ENCODE measurements at places on chromosomes 7 and 10.

DNA sequence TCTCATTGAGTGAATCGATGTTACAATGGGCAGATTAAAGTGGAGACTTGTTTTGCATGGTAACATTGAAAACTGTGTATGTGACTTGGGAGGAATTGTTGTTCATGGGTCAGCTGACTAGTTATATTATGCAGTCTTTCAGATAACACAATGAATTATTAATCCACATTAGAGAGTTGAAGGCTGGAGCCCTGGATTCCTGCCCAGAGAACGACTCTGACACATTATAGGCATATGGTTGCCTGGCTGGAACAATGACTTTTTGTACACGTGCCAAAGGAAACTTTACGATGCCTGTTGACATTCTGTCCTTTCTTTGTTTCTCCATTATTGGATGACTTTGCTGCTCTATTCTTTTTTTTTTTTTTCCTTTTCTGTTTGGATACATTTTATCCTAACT, 52.3 kb upstream of the TMEM229A start:
- DNase-seq, result no peak

DNA sequence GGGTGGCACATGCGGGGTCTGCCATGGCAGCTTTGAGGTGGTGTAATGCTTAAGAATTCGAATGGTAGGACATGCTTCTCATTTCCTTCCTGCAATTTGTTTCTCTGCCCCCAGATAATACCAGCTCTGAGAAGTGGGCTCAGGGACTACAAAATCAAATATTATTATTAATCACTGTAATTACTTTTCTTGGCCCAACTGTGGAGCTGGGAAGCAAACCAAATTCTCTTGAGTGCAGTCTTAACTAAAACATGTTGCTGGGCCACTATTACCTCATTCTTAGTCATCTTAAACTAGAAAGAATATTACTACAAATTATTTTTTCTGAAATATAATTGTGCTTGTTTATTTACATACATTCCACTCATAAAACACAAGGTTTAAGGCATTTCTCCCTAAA, 566.7 kb upstream of the NRP1 start:
- DNase-seq, result no peak

DNA sequence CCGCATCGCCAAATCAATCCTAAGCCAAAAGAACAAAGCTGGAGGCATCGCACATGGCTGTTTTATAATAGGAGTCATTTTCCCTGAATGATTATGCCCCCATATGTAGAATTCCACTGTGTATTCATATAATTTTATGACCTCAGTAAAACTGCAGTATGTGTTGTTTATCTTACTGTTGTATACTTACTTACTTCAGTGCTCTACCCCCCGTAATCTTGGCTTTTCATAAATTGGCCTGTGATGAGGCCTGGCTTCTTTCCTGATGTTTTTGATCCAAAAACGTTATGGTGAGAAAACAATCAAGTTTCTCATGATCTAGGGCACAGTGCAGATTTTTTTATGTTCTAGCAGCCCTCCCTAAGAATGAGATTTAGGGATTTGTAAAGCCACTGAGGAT, 306.4 kb upstream of the FZD1 start:
- no peak for DNase-seq

DNA sequence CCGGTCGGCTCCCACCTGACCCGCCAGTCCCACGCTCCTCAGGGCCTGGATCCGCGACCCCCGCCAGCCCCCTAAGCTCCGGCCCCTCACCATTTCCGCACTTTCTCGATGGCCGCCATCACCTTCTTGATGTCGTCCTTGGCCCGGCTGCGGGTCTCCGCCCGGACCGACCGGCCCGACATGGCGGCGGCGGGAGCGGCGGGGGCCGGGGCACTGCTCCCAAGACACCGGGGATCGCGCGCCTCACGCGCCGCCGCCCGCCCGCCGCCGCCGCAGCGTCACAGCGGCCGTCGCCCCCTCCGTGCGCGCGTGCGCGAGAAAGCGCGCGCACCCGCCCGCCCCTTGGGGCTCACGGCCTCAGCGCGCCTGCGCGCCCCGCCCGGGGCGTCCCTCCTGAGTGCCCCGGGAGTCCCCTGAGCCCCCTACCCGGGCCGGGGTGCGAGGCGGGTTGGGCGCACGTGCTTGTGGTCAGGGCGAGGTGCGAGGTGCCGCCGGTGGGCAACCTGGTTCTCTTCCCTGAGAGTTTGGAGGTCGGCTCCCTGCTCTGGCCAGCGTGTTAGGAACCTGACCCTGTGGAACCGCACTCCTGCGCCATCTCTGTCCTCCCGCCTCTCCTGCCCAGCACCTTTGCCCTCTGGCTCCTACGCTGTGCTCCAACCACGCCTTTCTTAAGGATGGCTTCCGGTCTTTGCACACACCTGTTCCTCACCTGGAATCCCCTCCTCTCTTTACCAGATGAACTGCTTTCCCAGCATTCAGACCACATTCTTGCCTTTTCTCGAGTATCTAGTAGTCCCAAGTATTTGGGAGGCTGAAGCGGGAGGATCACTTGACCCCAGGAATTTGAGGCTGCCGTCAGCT, at the start of gene BCL7B:
BCL7B (minus strand) TSS at position 294 of the 861 bp plus-strand sequence; CDS start at position 182, 112 bp downstream.
- peak; percentile 60 for DNase-seq

- no peak for DNase-seq
Measured at GRCh38 chr10:105149371-105149891, 508.3 kb downstream of the SORCS3 start.

DNA sequence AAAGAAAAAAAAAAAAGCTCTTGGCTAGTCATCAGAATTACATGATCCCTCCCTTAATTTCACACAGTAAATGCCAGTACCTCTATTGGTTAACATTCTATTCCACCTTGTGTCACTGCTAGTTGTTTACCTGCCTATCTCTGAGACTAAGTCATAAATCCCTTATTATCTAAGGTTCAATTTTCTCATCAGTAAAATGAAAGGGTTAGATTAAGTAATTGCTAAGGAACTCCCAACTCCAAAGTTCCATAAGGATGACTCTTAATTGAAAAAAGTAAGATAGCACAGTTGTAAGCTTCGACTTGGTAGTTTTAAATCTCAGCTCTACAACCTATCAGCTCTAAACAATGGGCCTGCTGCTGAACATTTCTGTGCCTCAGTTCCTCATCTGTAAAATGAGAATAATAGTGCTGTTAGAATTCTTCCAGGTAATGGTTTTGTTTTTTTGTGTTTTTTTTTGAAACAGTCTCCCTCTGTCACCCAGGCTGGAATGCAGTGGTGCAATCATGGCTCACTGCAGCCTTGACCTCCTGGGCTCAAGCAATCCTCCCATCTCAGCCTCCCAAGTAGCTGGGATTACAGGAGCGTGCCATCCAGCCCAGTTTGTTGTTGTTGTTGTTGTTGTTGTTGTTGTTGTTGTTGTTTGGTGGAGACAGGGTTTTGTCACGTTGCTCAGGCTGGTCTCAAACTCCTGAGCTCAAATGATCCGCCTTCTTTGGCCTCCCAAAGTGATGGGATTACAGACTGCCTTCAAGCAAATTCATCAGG, 35.6 kb downstream of the SRPK2 start:
- no peak for DNase-seq

DNA sequence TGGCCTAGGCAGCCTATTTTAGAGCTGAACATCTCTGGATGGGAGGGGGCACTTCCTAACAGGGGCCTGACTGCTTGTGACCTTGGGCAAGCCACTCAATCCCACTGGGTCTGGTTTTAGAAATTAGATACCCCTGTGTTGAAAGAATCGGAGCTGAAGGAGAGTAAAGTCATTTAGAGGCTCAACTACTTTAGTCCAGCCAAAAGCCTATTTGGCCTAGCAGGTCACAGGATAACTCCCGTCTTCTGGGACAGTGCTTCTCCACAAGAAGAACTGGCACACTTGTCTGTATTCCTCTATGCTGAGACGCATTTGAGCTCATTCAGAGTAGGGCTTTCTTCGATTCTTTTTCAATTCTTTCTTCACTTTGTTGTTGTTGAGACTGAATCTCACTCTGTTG, 224.2 kb downstream of the CHCHD3 start:
- DNase-seq, result no peak

DNA sequence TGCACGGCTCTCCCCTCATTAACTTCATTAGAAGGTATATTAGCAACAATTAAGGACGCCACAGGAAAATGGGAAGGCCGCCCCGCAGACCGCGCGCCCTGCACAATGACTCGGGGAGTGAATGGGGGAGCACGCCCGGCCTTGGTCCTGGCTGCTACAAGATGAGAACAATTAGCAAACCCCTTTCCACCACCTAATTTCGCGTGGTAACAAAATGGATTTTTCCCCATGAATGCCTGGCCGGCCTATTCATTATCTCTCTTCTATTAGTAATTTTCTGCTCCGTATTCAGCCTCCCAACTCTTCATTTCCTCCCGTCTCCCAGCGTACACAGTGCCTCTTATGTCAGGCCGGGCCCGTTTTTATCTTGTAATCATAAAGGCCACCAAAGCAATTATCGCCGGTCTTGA, 346.9 kb downstream of the DNAJB6 start:
- no peak for DNase-seq

DNA sequence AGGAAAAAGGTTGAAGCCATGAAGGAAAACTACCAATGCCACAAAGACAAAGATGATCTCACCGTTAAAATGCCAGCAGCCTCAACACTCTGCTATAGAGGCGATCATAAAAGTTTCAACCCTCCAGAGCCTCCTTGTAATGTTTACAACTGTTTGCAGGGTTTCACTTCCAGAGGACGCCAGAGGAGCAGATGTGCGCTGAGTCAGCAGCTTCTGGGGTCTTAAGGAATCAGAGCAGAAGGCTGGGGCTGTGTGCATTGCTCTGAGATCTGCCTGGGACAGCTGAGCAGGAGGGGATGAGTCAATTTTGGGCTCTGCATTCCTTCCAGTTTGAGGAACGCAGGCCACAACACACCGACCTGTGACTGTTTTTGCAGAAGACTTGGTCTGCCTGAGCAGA, 98.3 kb downstream of the TMEM130 start:
- DNase-seq, result no peak

- no peak for DNase-seq
Measured at GRCh38 chr7:144857463-144857862, 21.6 kb upstream of the TPK1 start.

DNA sequence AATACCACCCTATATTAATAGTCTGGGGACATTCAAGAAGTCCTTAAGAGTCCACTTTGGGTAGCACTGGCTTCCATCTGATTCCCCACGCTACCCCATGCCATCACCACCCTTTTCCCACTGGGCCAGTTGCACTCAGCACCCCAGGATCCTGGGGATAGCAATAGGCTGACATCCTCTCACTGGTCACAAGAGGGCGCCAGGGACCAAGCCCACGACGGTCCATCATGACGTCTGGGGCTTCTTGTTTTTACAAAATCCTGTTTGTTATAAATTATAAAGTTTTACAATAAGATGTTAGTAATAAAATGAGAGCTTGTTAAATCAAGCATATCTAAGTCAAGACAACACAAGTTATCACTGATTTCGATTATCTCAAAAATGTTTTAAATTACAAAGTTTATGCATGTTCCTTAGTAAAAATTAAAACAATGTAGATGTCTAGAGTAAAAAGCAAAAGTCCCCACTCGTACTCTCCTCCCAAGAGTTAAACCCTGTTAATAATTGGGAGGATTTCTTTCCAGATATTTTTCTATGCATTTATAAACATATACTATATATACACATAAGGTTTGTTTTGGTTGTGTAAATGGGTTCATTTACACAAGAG, 15.4 kb downstream of the GPNMB start:
- DNase-seq, result peak; percentile 55

GRCh38 chr7:20408467-20408826, 77.7 kb downstream of the ITGB8 start:
- no peak for DNase-seq

DNA sequence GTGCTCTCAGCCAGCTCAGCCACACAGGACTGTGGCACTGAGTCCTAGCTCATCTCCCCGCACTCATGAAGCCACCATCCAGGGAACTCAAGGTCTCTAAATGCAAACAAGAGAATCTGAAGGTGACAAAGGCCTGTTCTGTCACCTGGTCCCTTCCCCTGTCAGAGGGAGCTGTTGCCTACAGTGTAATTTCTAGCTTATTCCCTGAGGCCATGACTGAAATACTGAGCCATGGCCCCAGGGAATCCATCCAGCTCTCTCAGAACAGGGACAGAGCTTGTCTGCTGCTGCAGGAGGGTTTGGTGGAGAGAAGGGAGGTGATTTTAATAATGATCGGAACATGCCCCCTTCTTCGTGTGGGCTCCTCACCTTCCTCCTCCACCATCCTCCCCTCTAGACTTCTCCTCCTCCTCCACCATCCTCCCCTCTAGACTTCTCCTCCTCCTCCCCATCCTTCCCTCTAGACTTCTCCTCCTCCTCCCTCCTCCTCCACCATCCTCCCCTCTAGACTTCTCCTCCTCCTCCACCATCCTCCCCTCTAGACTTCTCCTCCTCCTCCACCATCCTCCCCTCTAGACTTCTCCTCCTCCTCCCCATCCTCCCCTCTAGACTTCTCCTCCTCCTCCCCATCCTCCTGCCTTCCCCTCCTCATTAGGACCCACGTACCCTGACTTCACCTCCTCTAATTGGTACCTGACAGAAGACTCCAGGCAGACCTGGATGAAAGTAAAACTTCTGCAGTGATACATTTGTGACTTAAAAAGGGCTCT, 338.0 kb upstream of the MKI67 start:
- peak; percentile 6 for DNase-seq

- DNase-seq, result no peak
Measured at GRCh38 chr7:80981405-80981804, 62.6 kb upstream of the SEMA3C start.

GRCh38 chr10:84588426-84588825, 260.0 kb downstream of the CCSER2 start:
- no peak for DNase-seq

DNA sequence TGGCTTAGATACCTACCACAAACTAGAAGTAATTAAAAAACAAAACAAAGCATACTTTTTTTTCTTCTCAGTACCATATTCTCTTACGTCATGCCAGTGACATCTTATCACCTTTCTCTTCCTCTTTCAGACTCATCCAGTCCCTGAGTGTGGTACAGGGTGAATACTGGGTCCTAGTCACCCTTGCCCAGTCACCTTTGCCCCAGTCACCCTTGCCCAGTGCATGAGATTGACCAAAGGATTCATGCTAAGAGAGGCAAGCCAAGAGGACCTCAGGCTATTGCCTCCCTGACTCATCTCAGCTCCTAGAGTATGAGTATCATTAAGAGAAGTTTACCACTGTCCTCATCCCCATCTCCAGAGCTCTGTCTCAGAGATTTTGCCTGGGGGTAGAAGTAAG, 10.0 kb upstream of the TSPAN12 start:
- no peak for DNase-seq

GRCh38 chr10:117552156-117552631, 9.6 kb downstream of the EMX2 start:
- DNase-seq, result no peak

DNA sequence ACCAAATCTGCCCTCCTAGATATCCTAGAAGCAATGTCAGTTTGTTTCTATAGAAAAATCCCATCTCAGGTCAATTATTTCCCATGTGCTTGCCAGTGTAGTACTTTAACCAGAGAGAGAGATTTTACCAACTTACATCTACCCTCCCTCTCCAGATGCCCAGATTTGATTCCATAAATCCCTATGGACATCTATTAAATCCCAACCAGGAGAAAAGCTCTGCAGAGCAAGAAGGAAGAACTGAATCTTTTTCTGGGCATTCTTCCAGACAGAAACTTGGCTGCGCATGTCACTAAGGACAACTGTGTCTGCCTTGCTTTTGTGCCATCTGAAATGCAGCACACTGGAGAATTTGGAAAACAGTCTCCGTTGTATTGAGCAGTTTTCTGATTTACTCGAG, 597.6 kb downstream of the SORCS1 start:
- no peak for DNase-seq

GRCh38 chr7:82235713-82236112, 207.9 kb downstream of the CACNA2D1 start:
- DNase-seq, result no peak

- DNase-seq, result no peak
Measured at GRCh38 chr10:43203448-43204041, 63.3 kb downstream of the RASGEF1A start.

GRCh38 chr10:1202343-1202742, 146.2 kb downstream of the WDR37 start:
- DNase-seq, result no peak

All from stimulated activated CD4-positive, alpha-beta T cell treated with anti-CD3 and anti-CD28 coated beads, Interleukin-12 subunit alpha, Interleukin-12 subunit beta, amount 100 ng/mL, for 24 hours (primary cell).